ENCODE measurements at places on chromosomes 4 and X.
A peak's percentile ranks its signal among the peaks of the same experiment; 100 is the strongest.

GRCh38 chr4:99077177-99077576 is 11.4 kb downstream of the ADH5 start:
- no peak for DNase-seq

- DNase-seq: no peak
Observed at GRCh38 chrX:76555816-76556215, 128.3 kb downstream of the MAGEE1 start.

DNA sequence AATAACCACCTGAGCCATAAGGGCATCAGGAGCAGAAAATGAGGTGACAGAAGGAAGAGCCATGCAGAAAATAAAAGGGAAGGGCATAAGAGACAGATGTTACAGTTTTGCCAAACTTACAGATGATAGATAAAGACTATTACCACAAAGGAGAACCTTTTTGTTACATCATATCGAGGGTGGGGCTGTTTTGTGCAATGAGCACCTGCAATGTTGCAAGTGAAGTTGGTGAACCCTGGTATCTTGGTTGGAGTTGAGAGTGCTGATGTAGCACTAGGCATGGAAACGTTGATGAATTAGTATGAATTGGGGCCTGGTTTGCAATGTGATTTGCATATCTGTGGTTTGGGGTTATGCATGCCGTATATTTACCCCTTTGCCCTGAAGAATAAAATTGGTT is 119.8 kb upstream of the TEX13D start:
- DNase-seq: no peak

DNA sequence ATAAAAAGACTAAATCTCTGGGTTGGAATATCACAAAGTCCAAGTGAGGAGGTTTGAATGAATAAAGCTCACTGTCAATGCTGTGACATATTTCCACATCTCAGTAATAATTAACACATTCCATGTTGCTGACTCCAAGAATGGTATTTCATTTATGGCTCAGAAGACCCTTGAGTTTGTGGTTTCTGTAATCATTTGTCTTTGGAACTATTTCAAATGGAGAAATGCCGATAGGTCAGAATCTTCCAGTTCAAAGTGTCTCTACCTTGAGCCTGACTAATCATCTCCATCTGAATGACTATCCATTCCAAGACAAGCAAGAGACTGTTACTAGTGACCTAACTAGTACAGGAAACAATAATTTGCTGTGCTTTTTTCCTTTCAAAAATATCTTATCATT is 24.2 kb upstream of the SLC2A9 start:
- no peak for DNase-seq

DNA sequence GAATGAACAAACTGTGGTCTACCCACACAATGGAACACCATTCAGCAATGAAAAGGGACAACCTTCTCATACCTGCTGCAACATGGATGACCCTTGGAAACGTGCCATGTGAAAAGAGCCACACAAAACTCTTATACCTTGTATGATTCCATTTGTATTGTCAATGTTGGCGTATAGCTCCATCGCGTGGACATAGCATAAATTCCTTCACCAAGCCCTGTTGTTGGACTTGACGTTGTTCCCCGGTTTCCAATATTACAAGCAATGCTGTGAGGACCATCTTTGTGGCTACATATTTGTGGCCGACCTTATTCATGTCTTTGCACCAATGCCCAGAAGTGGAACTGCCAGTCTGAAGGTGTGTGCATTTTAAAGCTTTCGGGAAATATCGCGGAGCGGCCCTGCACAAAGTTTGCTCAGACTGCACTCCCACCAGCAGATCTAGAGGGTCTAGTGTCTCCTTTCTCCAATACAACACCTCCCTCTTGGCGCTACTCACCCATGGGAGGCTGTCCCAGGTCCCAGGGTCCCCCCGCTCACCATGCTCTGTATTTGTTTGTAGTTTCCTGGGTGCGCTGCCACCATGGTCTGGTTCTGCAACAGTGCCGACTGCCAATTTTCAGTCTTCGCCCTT is at the start of gene CLDN34:
CLDN34 (plus strand) TSS at position 584 of the 634 bp plus-strand sequence; CDS start at position 584, 0 bp downstream.
- no peak for DNase-seq

- peak; percentile 52 for DNase-seq
Observed at GRCh38 chr4:86497980-86498862, 95.9 kb upstream of the PTPN13 start.

DNA sequence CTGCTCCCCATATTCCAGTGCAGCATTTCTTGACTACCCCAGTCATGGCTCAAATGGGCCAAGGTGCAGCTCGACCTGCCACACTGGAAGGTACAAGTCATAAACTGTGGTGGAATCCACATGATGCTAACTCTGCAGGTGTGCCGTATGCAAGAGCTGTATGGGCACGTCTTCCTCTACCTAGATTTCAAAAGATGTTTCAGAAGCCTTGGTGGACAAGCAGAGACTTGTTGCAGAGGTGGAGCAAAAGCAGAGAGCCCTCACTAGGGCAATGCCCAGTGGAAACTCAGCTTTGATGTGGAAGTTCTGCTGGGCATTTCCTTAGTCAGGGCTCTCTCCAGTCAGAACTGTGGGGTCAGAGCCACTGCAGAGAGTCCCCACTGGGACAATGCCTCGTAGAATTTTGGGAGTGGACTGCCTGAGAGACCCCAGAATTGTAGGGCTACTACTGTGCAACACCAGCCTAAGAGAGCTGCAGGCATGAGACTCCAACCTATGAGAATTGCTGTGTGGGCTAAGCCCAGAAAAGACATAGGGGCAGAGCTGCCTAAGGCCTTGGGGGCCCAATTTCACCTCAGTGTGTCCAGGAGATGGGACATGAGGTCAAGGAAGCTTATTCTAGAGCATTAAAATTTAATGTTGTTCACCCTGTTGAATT is 65.7 kb downstream of the BEX3 start:
- DNase-seq: no peak

GRCh38 chrX:15749642-15750610 is 11.9 kb downstream of the CA5B start:
- peak; percentile 39 for DNase-seq

GRCh38 chr4:150540959-150541360 is 41.0 kb upstream of the MAB21L2 start:
- DNase-seq: no peak

DNA sequence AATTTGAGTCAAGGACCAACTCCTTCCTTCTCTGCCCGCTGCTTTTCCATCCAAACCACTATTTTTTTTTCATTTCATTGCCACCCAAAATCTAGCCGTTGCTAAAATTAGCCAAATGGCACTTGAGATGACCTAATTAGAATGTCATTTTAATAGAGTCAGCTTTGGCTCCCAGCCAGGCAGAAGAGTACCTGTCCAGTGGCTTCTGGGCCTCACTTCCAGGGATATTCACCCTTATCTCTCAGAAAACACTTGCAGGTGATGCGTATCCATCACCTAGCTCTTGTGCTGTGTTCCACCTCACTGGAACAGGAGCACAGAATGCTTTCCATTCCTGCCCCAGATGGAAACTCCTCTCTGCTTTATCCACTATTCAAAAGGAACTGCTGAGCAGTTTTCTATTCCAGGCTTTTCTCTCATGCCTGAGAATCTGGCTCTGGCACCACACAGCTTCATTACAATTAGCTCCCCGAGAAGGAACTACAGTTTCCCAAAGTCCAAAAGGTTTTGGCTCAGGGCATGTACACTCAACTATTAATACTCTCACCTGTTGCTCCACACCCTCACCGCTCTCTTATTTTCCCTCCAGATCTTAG is 18.5 kb downstream of the MAGEA9B start:
- no peak for DNase-seq

- no peak for DNase-seq
Observed at GRCh38 chr4:152686452-152687013, 6.7 kb upstream of the TMEM154 start.

DNA sequence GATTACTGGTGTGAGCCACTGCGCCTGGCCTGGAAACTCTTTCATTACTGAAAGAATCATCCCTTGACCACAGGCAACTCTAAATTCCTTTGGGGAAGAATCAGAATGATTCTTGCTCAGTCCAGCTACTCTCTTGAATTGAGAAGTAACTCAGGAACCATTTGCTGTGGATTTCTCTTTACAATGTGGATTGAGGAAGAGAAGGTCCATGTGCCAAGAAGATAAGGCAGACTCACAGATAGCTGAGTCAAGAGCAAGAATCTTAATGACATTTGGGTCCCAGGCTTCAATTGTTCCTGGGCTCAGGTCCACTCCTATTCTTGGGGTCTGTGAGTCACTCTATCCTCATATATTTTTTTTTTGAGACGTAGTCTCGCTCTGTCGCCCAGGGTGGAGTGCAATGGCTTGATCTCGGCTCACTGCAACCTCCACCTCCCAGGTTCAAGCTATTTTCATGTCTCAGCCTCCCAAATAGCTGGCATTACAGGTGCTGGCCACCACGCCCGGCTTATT is 6.2 kb upstream of the MGARP start:
- DNase-seq: no peak

- DNase-seq: peak; percentile 46
Observed at GRCh38 chr4:24657768-24658617, 73.6 kb upstream of the DHX15 start.

DNA sequence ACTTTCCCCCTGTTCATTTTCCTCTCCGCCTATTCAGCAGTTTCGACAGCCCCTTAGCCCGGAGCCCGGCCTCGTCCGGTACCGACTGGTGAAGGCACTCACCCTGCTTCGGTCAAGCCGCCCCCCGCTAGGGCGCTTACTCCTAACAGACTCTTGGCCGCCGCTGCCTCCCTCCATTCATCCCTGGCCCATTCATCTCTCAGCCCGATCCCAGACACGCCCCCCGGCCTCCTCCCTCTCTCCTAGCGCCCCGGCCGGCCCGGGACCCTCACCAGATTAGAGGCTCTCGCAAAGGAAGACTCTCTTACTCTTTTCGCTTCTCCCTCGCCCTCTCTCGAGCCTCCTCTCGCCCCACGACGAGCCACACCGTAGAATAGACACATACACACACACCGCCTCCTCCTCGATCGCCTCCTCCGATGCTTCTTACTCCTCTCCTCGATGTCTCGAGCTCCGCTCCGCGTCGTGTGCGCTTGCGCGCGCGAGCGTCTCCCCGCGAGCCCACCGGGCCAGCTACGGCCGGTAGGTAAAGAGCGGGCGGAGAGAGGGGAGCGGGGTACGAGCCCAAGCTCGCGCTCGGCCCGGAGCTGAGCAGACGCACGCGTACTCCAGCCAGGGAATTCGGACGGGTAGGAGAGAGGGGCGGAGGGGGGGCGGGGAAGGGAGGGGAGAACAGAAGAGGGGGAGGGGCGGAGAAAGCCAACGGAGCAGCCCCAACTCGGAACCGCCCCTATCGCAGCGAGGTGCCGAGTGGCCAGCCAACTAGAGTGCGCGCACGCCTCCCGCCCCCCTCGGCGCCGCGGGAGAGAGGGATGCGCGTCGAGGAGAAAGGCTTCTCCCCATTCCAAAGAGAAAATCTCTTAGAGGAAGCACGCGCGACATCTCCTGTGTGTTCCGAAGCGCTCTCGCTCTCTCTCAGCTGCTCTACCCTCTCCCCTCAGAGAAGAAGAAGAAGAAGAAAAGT is at the start of gene WNK3:
WNK3 (minus strand) TSS at position 633 of the 964 bp plus-strand sequence.
- DNase-seq: peak; percentile 15

DNA sequence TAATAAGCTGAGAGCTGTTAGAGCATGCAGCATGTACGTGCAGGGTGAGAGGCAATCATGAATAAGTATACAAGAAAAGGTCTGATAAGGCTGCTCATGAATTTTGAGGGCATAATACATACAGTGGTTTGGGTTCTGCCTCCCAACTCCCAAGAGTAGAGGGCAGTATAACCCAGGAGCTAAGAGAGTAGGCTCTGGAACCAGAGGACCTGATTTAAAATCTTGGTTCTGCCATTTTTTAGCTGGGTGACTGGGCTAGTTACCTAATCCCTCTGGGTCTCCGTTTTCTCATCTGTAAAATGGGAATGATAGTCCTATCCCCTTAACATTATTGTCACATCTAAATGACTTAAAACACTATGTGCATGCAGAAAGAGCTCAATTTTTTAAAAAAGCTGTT is 85.3 kb downstream of the LNX1 start:
- DNase-seq: peak; percentile 15

DNA sequence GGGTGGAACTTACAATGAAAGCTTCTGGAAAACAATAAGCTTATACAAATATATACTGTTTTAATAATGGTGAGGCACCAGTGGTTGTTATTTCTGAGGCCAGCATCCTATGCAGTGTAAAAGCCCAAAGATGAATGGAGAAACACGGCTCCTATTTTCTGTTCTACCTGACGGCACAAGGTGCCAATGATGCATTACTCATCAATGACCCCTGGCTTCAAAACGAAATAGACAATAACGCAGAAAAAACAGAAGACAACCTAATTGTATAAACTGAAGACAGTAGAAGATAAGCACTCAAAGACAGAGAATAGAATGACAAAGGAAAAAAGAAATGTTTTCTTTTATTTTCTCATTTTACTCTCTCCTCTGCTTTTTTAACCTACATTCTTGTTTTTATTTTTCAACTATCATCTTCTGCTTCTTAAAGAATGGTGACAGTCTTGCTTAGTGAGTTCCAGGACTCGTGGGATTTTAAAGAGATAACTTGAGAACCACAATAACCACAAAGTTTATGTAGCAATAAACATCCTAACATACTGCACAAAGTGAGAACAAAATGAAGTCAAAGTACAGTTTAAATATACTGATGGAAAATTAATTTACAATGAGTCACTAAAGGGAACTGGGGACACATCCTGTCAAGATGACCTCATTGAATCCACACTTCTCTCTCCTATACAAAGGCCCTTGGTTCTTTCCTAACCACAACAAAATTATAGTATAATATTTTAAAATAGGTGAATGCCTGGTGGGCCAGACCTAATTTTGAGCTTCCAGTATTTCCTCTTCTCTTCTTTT is 169.8 kb downstream of the BTC start:
- DNase-seq: peak; percentile 92

- DNase-seq: no peak
Observed at GRCh38 chrX:40170830-40171512, 73.2 kb upstream of the BCOR start.

GRCh38 chr4:37453999-37454800 is 209.7 kb downstream of the NWD2 start:
- DNase-seq: no peak

DNA sequence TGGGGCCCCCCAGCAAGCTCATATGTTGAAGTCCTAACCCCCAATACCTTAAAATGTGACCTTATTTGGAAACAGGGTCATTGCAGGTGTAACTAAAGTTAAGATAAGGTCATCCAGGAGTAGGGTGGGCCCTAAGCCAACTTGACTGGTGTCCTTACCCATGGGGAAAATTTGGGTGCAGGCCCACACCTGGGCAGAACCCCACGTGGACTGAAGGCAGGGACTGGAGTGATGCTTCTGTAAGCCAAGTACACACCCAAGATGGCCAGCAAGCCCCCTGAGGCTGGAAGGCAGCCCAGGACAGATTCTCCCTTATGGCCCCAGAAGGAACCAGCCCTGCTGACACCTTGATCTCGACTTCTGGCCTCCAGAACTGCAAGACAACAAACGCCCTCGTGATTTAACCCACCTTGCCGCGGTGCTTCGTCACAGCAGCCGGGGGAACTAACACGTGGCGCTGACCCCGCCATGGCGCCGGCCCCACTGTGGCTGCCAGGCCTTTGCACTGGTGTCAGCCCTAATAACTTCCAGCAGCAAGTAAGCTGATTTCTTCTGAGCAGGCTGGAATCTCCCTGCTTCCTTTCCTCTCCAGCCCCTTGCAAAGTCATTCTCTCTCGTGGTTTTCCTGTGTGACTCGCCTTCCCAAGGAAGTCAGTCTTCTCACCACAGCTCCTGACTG is 23.2 kb upstream of the MXD4 start:
- no peak for DNase-seq

Data from fibroblast of gingiva (primary cell).